AG04450 (cell line): ENCODE measurements at places on chromosomes 5 and 9.
A peak's percentile ranks its signal among the peaks of the same experiment; 100 is the strongest.

GRCh38 chr5:137782984-137783536 lies 28.9 kb upstream of the HNRNPA0 start:
- DNase-seq, result no peak

GRCh38 chr9:89597711-89598362 lies 7.0 kb upstream of the GADD45G start:
- peak; percentile 15 for DNase-seq

GRCh38 chr5:132138260-132138659 lies 64.7 kb downstream of the CSF2 start:
- no peak for DNase-seq

- no peak for DNase-seq
These were observed 13.3 kb downstream of the SURF6 start for GRCh38 chr9:133322701-133323100.

- DNase-seq, result no peak
These were observed 79.0 kb upstream of the TMEM252 start for GRCh38 chr9:68619636-68620035.

DNA sequence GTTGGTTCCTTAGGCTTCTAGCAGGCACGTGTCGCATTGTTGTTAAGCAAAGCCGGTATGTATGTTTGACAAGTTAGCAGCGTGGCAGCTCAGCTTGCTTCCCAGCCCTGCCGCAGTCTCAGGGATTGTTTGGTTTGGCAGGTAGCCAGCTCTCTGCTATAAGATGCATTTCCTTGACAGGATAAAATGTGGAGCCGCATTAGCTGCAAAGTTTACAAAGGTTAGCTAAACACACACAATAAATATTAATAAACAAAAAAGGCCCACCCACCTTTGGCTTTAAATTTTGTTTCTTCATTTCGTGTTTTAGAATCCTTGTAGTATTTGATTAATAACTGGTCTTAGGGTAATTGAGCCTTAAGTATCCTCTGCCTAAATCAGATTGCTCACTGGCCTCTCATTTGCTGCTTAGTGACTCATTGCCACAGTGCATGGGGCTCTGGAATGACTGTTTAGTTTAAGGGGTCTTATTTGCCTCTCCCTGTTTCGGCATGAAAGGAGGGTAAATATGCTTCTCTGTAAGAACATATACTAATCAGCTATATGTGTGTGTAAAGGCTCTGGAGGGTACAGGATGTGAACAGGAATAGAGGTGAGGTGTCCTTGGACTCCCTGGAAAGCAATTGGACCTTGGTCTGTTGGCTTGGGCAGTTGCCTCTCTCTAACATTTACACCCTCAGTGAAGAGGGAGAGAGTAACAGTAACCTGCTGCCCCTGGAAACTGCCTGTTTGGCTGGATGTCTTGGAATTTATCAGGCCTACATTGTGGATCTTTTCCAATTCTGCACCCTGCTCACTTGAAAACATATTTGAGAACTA lies 122.0 kb downstream of the GDNF start:
- peak; percentile 72 for DNase-seq

- DNase-seq, result no peak
These were observed 3.8 kb downstream of the SMARCA2 start for GRCh38 chr9:2018764-2019558.

DNA sequence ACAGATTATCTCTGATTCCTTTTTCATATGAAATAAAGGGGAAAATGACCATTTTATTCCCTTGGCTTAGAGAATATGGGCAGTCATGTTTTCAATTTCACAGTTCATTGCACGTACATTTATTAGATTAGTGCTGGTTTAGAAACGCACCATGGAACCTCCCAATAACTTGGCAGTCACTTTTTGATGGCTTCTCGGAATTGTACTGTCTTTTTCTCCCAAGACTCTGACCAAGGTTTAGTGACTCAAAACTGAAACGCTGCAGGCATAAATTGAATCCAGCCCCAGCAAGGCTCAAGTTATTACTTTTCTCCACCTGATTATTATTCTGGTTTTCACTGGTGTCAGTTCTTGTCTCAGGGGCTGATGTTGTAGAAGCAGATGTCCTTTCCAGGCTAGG lies 55.6 kb upstream of the EGFLAM start:
- no peak for DNase-seq

DNA sequence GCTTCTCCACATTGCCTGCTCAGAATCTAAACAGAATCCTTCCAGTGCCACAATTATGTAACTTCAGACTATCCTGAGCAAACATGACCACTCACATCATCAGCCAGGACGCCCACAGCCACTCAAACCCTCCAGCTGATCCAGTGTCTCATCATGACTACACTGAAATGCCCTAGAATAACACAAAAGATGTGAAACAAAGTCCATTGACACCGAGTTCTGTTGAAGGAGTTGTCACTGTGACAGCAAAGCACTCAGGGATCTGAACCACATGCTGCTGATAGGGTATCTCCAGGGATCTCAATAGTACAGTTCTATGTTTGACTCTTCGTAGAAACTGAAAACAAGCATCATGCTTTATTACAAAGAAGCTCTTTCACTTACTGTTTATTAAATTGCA lies 150.2 kb downstream of the GABBR2 start:
- DNase-seq, result no peak

GRCh38 chr9:15220658-15221318 lies 86.2 kb downstream of the TTC39B start:
- no peak for DNase-seq

DNA sequence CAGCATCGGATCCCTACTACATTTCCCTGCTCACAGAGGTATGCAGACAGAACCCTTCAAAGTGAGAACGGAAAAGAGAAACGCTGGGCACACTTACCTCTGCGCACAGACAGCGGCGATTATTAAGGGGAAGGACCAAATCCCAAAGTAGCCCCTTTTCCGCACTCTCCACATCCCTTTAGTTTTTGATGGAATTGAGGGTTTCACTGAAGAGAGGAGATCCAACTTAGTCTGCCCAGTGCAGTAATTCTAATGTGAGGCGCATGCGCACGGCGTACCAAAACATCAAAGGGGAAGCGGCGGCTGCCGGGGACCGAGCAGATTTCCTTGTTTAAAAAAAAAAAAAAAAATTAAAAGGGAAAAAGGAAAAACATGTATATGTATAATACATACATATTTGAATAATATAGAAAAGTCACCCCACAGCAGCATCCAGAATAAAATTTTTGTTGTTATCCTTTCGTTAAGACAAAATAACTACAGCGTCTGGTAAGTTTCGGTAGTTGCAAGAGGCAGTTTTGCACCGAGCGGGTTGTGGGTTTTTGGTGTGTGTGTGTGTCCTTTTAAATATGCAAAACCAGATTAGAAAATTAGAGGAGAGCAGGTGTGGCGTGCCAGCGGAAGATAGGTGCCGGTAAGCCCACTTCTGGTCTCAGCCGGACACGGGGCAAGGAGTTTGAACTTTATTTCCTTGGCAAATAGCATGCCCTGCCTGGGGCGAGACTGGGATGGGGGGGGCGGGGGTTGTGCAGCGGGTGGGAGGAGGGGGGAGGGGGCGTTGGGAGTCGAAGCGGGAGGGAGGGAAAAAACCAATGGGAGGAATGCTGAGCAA lies at the start of gene GABRB2:
TSS of gene GABRB2 (minus strand) at position 256 of the 832 bp plus-strand sequence. CDS start at position 174, 82 bp downstream.
- no peak for DNase-seq

GRCh38 chr5:173291722-173292658 lies 36.2 kb downstream of the STC2 start:
- DNase-seq, result no peak

DNA sequence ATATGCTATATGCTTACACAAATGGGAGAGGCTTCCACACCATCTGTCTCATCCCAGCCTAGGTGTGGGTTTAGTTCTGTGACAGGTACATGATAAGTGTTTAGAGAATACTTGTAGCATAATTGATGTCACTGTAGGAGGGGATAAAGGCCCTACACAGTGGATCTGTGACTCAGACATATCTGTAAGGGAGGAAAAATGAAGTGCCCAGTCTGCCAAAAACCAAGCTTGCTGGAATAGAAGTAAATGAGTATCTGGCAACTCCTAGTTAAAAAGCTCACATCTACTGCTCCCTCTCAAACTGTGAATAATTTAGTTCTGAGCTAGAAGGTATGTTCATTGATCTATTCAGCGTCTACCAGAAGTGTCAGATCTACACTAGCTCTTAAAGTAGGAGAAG lies 38.9 kb upstream of the FAM174A start:
- no peak for DNase-seq

DNA sequence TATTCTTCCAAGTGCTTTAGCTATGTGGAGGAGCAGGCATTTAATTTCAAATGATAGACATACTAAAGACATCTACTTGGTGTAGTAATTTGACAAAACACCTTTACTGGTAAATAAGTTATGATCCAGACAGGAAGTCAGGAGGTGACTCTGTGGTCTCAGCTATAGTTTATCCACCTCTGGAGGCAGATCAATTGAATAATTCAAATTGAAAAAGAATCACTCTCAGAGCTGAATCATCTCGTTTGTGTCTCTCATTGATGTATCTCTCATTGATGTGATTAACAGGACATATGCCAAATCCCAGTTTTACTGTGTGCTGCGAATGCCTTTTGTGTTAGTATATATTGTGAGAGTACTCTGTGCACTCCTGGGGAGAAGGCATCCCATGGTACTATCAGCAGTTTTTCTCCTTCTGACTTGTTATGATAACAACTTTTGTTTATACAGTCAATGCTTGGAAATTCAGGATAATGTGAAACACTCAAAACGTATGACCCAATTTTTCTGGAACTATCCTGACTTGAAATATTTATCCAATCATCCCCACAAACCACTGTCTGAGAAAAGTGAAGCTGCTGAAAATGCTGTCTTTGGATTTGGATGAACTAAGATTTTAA lies 48.5 kb upstream of the DAB2 start:
- DNase-seq, result peak; percentile 51

DNA sequence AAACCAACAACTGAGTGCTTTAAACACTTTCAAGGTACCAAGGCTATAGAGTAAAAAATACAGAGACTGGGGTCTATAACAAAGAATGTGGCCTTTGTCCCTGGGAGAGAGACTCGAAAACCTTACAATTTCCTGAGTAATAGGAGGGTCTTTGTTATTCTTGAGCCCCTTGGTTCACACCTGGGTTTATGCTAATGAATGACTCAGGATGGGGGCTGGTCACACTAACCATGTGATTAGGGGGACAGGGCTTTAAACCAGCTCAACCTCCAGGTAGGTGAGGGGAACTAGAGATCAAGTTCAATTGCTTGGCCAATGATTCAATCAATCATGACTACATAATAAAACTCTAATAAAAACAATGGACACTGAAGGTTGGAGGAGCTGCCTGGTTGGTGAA lies 50.2 kb downstream of the PLPP1 start:
- DNase-seq, result no peak

DNA sequence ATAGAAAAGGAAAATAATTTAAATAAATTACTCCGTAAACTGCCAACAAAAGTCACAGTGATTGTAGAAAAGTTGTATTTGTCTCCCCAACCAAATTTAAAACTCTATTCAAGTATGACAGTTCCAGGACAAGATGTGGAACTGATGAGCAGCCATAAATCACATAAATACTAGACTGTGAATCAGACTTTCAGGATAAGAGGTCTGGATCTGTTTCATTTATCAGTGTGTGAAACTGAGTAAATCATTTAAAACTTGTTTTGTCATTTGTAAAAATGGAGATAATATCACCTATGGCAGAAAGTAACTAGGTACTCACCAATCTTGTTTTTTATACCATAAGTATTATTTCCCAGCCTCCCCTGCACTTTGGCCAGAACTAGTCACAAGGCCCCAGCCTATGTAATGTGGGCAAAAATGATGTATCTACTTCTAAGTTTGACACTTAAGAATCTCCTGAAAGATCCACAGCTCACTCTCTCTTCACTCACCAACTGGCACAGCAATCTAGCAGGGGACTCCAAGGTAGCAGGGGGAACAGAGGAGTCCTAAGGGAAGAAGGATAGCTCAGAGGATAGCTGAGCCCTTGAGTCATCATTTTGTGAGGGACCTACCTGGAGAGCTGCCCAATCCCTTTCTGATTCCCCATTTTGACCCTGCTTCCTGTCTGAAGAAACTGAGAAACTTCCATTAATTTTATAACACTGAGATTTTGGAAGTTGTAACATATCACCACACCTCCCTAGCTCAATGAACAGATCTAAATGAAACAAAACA lies 31.6 kb downstream of the TMEM161B start:
- DNase-seq, result no peak

GRCh38 chr9:33288828-33289483 lies 1.4 kb upstream of the NFX1 start:
- DNase-seq, result no peak
